Endothelial cell of umbilical vein (primary cell): ENCODE measurements at places on chromosomes 3 and 15.

- no peak for DNase-seq
Observed at GRCh38 chr15:63082366-63082765, 39.3 kb upstream of the LACTB start.

DNA sequence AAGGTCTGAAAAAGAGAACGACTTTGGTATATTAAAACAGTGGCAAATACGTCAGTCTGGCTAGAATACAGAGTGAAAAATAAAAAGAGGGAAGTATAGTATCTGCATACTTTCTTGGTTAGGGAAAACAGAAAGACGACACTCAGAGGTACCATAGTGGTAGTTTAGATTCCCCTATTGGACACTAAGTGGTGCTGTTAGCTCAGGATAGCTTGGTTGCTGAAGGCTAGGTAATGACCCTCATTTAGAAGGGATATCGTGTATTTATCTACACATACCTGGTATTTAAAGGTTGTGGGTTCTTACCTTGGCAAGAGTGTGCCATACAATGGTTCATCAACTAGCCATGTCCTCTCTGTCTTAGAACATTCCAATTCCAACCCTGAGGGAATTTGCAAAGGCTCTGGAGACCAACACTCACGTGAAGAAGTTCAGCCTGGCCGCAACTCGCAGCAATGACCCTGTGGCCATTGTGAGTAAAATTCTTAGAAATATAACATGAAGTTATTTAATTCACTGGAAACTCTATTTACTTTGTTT, 31.0 kb downstream of the TMOD2 start:
- DNase-seq = peak; percentile 25

- DNase-seq = no peak
Observed at GRCh38 chr15:53126144-53126543, 336.0 kb upstream of the ONECUT1 start.

- no peak for DNase-seq
Observed at GRCh38 chr3:4680227-4680691, 187.1 kb downstream of the ITPR1 start.

DNA sequence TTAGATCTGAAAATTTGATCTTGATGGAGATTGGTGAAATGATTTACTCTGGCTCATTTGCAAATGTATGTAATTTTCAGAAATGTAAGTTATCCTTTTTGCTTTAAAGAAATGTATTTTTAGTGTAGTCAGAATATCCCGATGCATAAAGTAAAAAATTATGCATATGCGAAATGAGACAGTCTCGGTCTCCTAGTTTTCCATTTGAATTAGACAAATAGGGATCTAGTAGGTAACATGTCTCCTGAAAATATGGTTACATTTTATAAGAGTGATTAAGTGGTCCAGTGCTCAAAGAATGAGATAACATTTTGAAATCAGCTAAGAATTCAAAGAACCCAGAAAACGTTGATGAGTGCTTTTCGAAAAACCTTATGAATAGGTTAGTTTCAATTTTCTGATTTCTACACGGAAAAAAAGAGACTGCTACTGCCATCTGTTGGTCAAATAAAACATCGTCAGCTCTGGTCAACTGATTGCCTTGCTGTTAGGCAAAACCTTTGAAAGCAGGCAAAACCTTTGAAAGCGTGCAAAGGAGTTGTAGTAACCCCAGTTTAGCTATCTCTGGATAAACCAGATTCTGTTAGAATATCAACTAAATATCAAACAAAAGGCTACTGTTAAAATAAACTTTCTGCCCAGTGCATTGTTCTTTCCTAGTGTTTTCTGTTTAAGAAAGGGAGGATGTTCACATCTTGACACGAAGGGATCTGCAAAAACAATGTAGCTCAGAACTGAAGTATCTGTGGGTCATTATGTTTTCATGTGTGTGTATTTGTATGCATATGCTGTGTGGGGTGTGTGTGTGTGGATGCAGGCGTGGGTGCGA, 59.3 kb upstream of the CHMP2B start:
- peak; percentile 55 for DNase-seq

- peak; percentile 61 for DNase-seq
Observed at GRCh38 chr3:9067352-9067975, 104.2 kb upstream of the RAD18 start.

- DNase-seq = peak; percentile 82
Observed at GRCh38 chr3:124688581-124689454, 41.4 kb upstream of the UMPS start.

DNA sequence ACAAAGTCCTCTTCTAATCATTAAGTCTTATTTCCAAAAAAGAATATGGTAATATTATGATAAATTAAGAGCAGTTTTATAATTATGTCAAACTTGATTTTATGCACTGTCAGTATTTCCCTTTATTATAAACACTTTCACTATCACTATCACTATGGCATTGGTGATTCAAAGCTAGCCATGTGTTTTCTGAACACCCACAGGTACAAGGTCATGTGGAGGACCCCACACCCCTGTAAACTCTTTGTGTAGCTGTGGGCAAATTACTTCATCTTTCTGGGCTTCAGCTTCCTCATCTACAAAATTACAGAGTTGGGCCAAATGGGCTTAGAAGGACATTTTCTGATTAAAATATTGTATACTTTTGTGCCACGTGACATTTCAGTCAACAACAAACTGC, 41.7 kb downstream of the FBXL22 start:
- DNase-seq = no peak

DNA sequence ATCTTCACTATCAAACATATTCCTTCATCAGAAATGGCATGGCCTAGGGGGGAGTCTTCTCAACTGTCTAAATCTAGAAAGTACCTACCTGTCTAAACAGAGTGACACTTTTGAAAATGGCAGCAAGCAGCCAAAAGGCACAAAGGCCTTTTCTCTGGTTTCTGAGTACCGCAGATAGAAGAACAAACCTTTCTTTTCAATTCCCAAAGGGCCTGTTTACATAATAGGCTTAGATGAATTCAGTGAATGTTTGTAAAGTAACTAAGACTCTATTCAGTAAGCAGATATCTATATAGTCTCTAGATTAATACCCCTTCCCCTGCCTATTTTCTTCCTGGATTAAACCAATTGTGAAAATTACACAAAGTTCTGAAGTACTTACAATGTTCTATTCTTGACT, 7.1 kb downstream of the MYEF2 start:
- DNase-seq = no peak

DNA sequence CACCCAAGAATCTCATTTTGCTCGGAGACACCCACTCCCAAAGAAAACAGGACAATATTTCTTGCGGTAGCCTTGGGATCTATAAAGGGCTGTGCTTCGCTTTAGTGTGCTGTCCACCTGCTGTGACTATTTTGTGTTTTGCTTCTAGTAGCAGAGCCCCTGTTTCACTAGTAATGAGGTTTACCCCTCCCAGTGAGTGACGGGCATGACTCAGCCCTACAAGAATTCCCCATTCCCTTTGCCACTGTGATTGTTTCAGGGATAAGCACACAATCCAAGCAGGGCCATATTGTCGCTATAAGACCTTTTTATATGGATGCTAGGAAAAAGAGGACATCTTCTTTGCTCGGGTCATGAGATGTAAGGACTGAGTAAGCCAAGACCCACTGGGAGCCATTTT, 62.5 kb upstream of the FOXB1 start:
- DNase-seq = no peak

DNA sequence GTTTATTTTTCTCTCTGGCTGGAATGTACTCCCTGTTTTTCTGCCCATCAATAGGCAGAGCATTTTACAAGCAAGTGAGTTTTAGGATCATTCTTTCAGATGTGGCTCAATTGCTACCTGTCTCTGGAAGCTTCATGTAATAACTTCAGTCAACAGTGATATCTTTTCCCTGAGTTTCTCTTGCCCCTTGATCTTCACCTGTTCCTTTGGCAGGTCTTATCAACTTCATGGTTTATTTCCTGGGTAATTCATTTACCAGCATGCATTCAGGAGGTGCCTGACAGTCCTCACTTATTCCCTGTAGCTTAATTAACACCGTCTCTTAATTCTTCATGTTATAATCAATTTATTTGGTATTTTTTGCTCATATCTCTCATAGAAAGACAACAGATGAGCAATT, 184.8 kb upstream of the CTDSPL start:
- no peak for DNase-seq

GRCh38 chr15:70512772-70513362, 250.5 kb downstream of the UACA start:
- DNase-seq = peak; percentile 34

- no peak for DNase-seq
Observed at GRCh38 chr3:46463868-46464241, 850 bp downstream of the LTF start.
